ENCODE measurements at places on chromosomes 1 and 21. TPM values are rescaled to one million over a fixed set of nuclear protein-coding genes. Genes with fewer than 3 reads are reported as not detected.

The ABCB10 gene
- polyA plus RNA-seq, result 6.6 TPM

The PDC gene
- not detected for polyA plus RNA-seq

The BMP8B gene
- 0.19 TPM for polyA plus RNA-seq

The KCNT2 gene
- polyA plus RNA-seq, result 0.19 TPM

The RGS7 gene
- not detected for polyA plus RNA-seq

The IL24 gene
- polyA plus RNA-seq, result 1.6 TPM

The RNF223 gene
- not detected for polyA plus RNA-seq

The DNAJC28 gene
- polyA plus RNA-seq, result 5.8 TPM

The OPRD1 gene
- polyA plus RNA-seq, result under 0.01 TPM

The LMX1A gene
- polyA plus RNA-seq, result not detected

The ARTN gene
- 0.23 TPM for polyA plus RNA-seq

The OLIG2 gene
- not detected for polyA plus RNA-seq

The FAM72C gene
- polyA plus RNA-seq, result 0.10 TPM

The GSTM1 gene
- 39.5 TPM for polyA plus RNA-seq

The GBP2 gene
- polyA plus RNA-seq, result 25.1 TPM

The CELA2A gene
- polyA plus RNA-seq, result not detected

The IL10 gene
- 0.27 TPM for polyA plus RNA-seq

Measured in heart left ventricle (tissue), 16 donors.